ENCODE measurements at places on chromosomes 6 and 20.

GRCh38 chr6:41448256-41448655 lies 97.9 kb upstream of the FOXP4 start:
- DNase-seq: no peak

GRCh38 chr6:153210083-153210482 lies 79.0 kb upstream of the RGS17 start:
- DNase-seq: no peak

DNA sequence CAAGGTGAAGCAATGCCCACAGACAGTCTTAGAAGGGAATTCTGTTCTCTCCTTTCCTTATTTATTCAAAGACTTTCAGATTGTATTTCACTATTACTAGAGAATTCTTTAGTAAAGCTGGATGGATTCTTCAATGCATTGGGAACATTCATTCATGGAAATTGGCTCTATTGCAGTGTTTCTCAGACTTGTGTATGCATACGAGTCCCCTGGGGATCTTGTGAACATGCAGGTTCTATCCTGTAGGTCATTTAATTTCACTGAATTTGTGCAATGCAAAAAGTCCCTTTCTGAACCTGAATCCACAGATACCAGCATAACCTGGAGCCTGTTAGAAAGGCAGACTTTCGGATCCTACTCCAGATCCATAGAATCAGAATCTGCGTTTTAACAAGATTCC lies 160.9 kb upstream of the AHI1 start:
- DNase-seq: no peak

DNA sequence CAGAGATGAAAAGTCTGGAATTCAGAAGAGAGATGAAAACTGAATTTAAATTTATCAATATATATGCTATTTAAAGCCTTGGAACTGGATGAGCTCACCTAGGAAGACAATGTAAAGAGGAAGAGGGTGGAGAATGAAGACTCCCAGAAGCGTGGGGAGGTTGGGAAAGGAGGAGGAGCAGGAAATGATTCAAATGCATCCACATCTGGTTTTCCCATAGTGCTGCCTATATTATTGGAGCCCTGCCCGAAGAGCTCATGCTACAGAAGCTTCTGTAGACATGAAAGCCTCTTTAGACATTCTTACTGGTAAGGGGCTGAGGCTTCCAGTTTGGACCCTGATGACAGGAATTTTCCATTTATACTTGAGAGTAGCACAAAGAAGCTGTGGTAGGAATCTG lies 19.2 kb downstream of the PDE7B start:
- no peak for DNase-seq

DNA sequence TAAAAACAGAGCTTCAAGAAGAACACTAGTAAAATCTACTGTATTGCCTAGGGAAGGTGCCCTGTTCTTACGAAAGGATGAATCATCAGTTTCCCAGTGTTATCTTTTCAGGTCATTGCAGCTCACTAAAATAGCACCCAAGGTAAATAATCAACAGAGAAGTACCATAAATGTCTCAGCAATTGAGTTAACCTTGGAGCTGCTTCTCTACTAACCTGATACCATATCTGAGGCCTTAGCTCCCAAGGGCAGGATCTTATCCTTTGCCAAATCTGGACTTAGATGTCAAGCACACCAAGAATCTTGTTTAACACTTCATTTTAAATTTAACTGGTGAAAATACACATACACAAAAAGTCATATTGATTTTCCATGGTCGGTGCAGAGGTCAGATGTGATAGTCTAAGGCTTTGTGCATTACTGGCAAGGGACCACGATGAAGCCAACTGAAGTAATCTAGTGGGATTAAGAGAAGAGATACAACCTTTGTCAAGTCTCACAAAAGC lies 81.5 kb downstream of the EDN1 start:
- DNase-seq: peak; percentile 8

GRCh38 chr20:15196547-15197255 lies 859.3 kb upstream of the FLRT3 start:
- DNase-seq: peak; percentile 84

DNA sequence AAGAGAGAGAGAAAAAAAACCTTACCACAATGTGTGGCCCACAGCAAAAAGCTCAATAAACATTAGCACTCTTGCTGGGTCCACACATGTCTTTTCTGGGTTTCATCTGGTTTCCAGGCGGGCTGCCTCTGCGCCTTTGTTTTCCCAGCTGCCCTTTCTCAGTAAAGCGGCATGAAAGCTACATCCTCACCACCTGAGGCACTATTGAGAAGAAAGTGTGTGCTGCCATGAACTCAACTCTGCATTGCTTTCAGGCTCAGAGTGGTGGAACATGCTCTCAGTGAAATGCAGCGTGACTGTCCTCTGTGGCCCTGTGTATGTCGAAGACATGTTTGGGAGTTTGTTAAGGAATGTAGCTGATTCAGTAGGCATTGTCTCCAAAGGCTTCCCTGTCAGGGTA lies 102.3 kb downstream of the LYRM2 start:
- DNase-seq: no peak

- DNase-seq: no peak
Observed at GRCh38 chr20:13384132-13384531, 163.1 kb downstream of the ISM1 start.

DNA sequence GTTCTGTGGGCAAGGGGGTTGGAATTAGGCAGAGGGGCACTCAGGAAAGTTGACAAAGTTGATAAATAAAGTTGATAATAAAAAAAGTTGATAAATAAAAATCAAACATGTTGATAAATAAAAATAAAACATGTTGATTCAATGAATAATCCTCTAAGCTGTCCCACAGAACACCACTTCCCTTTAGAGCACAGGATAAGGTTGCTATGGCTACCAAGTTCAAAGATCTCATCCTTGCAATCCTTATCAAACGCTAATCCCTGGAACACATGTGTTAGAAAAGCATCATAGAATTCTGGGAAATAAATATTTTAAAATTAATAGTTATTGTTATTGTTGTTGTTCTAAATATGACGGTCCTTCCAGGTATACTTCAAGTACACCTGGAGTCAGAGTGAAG lies 33.9 kb downstream of the MBOAT1 start:
- DNase-seq: no peak

GRCh38 chr6:22036275-22036674 lies 260.6 kb downstream of the PRL start:
- DNase-seq: peak; percentile 86

Data from NCI-H2029 (cell line).